Ascending aorta (tissue), 2 donors: ENCODE measurements at places on chromosomes 1 and 21.

DNA sequence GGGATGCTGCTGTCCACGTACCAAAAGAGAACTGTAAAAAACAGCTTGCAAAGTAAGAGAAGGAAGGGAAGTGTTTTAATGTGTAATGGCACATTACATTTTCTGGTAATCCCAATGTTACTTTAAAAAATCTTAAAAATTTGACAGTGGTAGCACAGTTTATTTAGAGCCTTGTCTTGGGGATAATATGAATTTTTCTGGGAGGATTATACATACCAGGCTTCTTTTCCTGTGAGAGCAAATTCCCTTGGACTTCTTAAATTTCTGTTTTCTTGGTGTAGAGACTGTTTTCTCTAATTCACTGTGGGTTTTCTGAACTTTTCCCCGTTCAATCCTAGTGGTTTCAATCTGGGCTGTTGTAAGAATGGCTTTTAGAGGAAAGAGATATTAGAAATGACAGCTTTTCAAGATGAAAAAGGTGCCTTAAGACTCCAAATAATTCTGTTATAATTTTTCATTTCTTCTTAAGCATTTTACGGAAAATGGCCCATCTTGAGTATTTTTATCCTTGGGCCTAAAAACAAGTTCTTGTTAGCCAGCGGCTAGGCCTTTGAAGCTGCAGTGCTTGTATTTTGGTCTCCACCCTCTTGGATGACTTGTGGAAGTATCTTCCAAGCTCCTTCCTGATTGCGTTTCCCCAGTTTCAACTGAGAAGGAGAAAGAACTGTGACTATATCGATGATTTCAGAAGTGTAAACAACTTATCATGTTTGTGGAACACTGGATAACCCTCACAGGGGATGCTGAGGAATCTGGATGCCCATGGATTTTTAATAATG lies 70.0 kb downstream of the LEPR start:
- no peak for DNase-seq

DNA sequence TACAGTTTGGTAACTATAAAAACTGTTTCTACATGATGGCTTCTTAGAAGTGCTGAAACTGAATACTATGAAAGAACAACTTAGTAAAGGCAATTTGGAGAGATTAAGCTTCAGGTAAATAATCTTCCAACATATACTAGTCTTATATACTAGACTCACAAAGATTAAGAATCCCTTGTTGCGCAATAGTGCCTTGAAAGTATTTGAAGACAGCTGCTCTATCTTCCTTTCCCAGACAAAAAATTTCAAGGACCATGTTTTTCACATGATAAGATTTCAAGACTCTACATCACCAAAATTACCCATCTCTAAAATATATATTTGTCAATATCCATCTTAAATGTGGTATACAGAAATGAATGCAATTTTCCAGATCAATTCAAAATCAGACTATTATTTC lies 37.7 kb upstream of the ASPM start:
- DNase-seq = no peak

DNA sequence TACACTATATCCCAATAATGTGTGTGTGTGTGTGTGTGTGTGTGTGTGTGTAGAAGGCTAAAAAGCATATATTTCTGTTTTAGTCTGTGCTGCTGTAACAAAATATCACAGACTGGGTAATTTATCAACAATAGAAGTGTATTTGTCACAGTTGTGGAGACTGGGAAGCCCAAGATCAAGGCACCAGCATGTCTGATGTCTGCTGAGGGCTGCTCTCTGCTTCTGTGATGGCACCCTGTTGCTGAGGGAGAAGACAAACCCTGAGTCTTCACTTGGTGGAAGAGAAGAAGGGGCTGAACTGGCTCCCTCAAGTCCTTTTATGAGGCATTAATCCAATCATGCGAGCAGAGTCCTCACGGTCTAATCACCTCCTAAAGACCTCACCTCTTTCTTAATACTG lies 23.0 kb upstream of the RAB4A start:
- no peak for DNase-seq

DNA sequence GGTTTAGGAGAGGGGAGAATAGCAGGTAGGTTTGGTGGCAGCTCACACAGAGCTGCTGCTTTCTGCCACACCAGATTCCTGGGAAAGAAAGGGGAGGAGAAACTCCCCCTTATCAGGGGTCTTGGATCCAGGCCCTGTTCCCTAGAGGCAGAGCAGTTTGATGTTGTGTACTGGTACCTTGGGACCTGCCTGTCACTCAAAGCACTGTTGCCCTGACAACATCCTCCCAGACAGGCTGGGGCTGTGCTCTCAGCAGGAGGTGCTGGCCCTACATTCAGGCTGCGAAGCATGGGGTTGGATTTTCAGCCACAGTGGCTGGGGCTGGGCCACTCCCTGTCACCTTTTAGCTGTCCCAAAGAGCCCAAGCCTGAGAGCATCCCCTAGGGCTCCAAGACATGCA lies 188.0 kb downstream of the GRIK3 start:
- DNase-seq = no peak

DNA sequence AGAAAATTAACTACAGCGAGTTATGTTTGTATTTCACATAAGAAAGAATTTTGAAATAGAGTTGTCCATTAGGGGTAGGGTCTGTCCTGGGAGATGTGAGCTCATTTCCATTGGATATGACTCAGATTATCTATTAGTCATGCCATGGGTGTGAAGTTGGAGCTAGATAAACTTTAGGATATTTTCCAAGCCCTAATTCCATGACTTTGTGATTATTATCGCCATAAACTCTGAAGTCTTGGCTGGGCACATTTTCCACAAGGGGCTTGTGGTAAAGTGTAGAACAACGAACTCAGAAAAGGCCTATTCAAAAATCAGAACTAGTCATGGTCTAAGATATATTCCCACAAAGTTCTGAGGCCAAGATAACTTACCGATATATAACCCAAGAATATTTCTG lies 396.6 kb downstream of the DPYD start:
- no peak for DNase-seq

DNA sequence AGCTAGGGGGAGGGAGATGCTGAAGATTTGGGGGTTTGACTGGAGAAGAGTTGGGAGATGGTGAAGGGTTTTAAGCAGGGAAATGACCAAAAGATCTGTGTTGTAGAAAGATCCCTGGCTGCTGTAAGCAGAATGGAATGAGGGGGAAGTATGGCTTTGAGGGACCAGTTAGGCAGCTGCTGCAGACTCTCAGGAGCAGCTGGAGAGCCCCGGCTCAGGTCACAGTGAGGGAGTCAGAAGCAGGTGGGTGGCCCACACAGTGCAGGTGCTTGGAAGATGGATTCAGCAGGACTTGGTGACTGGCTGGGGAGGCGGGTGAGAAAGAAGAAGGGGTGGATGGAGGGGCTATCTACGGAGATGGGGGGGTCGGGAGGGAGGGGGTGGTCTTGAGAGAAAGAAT lies 35.7 kb downstream of the EDN2 start:
- no peak for DNase-seq

- DNase-seq = no peak
Measured at GRCh38 chr1:17948594-17948993, 159.0 kb upstream of the IGSF21 start.

- DNase-seq = no peak
Measured at GRCh38 chr21:41170442-41170841, 2.5 kb downstream of the BACE2 start.

DNA sequence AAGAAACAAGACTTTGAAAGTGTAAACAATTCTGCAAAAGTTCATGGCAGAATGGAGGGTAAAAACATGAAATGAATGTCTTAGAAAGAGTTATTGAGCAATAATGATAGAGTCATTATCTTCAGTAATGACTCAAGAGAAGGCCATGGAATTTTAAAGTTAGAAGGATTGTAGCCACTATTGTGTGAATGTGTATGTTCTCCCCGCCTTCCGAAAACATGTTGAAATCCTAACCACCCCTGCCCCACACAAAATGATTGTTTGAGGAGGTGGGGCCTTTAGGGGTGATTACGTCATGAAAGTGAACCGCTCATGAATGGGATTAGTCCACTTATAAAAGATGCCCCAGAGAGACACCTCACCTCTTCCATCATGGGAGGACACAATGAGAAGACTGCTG lies 93.8 kb upstream of the CCDC190 start:
- no peak for DNase-seq

- DNase-seq = no peak
Measured at GRCh38 chr1:211738691-211739301, 63.4 kb upstream of the NEK2 start.

- DNase-seq = no peak
Measured at GRCh38 chr1:228309326-228310067, 97.1 kb downstream of the TRIM11 start.

DNA sequence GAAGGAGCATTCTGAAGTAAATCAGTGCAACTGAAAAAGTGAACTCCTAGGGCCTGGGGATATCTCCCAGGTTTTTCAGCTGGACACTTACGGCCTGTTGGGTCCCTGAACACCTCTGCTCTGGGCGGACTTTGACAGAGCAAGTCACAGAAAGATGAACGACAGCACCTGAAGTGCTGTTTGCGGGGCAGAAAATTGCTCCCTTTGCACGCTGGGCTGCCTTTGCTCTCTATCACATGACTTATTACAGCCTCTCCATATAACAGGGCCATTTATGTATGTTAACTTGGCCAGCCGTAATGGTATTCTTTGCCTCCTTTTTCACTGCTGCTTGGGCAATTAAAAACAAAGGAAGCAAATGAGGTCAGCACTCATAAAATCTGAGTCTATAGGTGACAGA lies 332.9 kb downstream of the BARHL2 start:
- DNase-seq = no peak

DNA sequence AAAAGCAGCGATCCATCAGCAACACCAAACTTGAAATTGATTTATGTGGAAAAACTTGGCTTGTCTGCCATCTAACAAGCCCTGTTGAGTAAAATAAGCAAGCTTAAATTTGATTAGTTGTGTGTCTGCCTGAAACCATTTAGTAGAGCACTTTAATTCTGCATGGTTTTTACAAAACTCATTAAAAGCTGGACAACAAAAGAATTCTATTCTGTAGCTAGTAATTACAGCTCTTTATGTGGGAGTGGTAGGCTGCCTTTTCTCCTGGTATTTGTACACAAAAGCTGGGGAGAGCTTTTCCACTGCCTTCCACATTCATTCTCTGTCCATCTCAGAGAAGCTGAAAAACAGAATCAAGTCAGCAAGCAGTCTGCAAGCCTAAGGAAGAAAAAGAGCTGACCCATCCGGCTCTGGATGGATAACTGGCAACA lies 1.7 kb downstream of the ETS2 start:
- no peak for DNase-seq

DNA sequence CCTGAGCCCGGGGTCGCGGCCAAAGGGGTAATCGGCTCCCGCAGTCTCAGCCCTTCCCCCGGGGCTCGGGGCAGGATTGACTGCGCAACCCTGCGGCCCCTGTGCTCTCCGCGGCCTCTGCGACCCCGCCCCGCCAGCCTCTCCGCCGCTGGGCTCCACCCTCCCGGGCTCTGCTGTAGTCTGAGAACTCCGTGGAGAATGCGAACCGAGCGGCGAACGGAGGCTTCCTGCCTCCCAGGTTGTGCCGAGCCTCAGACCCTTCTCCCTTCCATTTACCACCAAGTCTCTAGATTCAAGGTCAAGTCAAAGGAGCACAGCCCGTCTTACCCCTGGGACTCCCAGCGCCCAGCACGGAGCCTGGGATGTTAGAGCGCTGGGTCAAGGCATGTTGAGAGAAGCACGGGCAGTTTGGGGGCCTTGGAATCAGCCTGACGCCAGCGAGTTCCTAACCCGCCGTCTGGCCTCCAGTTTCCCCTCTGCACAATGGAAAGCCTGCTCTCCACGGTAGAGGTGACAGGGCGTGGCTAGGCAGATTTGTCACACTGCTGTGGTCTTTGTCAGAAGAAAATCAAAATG lies 3.0 kb downstream of the ATP2B4 start:
- no peak for DNase-seq

- DNase-seq = no peak
Measured at GRCh38 chr1:73778471-73778870, 419.5 kb downstream of the LRRIQ3 start.

- no peak for DNase-seq
Measured at GRCh38 chr1:40362699-40363098, 10.8 kb upstream of the SMAP2 start.

DNA sequence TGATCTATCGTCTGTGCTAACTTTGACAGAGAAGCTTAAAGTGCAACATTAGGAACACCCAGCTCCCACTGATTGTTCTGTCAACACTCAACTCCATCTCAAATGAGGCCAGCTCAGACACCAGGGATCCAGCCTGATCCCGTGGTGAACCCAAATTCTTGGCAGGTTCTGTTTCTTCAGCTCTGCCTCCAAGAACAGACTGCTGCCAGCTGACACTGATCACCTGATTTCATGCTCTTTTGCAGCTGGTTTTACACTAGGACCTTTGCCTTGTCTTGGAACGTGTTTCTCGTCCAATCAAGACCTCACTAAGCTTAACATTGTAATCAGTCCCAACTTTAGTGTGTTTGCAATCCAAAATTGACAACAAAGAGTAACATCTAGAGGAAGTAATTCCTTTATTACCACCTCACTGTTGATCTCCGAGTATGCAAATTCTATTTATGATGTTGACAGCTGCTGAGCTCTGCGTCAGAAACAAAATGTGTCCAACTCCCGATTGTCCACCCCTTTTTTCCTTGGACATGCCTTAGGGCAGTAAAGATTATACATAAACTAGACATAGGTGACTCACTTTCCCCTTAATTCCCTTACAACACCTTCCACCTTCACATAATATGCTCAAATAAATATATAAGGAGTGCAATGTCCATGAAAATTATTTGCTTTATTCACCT lies 1.6 kb upstream of the HYI start:
- DNase-seq = no peak
